ENCODE measurements at places on chromosomes 13 and 19.
A peak's percentile ranks its signal among the peaks of the same experiment; 100 is the strongest.

- DNase-seq = no peak
These were observed 488.0 kb upstream of the ATXN8OS start for GRCh38 chr13:69619651-69620050.

GRCh38 chr13:96900986-96901385 lies 93.3 kb downstream of the OXGR1 start:
- no peak for DNase-seq

DNA sequence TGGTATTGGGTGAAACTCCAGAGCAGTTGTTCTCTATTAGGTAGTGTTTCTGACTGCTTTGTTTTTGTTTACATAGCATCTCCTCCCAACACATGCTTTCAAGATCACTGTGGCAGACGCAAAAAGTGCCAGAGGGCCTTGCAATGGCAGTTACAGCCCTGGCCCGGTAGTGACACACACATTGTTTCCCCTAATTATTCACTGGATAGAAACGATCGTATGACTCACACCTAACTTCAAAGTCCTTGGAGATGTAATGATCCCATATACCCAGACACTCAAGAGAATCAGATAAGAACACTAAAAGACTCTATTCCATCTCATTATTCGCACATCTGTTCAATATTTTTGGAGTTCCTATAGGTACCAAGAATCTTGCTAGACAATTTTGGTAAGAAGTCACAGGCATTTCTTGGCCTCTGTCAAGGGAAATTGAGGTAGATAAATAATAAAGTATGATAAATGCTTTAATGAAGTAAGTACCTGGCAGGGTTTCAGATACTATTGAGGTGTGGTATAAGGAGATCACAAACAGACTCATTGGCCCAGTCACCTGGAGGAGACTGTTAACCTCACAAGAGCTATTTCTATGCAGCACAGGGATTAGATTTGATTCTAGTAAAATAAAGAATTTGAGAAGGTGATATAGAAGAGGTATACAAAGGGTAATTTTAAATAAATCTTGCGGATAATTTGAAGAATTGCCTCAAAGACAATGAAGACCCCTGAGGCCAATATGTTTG lies 485.3 kb downstream of the SLITRK6 start:
- no peak for DNase-seq

DNA sequence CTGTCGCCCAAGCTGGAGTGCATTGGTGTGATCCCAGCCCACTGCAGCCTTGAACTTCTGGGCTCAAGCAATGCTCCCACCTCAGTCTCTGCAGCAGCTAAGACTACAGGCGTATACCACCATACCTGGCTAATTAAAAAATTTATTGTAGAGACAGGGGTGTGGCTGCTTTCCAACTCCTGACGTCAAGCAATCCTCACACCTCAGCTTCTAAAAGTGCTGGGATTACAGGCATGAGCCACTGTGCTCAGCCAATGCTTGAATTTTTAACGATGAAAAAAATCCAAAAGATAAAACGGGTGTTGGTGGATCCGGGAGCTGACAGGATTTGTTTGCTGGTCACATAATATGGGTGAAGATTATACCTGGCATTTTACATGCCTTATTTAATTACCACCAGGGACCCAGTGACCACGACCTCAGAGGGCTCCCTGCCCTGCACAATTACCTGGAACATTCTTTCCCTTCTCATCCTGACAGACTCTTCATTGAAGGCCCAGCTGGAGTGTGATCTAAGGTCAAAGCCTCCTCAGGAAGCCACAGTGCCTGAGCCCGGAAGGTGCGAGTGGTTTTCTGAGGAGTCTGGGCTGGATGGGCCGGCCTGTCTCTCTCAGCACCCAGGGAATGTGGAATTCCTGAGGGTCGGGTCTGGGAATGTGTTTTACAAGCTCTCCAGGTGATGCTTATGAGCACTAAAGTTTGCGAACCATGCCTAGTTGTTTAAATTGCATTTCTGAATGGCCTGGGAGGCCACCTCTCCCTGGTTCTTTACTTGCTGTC lies 193.3 kb downstream of the USP12 start:
- DNase-seq = no peak

DNA sequence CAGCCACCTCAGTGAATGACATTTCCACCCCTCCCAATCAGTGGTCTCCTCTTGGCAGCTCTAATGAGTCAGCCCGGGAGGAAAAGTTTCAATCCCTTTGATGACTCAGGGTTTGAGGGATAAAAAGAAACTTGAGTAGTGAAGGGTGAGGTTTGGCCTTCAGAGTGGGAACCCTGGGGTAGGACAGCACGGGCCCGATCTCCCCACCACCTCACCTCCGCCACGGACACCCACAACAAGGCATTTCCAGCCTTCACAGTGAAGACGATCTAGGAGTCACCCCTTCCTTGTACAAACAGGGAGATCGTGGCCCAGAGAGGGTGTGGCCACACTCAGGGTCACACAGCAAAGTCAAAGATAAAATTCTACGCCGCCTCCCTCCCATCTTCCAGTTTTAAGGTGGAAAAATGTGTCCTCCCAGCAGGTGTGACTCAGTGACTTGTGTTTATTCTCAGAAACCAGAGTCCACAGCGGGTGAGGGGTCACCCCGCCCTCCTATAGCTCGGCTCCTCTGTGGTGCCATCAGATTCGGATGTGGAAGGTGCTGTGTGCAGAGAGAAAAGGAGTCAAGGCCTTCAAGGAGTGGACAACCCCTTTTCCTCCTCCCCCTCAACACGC lies 12.3 kb downstream of the CIB3 start:
- no peak for DNase-seq

DNA sequence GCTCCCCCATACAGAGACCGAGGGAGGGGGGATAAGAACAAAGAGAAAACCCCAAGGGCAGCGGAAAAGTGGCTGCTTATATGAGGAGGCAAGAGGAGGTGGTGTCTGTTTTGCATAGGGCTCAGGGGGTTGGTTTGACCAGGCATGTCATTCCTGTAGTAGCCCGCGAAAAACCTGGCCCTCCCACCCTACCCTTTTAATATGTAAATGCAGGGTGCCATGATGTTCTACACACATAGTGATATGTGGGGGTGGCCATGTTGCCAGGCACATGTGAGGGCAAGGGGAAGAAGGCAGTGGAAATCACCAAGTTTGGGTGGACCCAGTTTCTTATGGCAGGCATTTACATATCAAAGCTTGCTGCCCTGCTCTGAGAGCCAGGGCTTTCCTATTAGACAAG lies 203.5 kb upstream of the UBL3 start:
- DNase-seq = no peak

DNA sequence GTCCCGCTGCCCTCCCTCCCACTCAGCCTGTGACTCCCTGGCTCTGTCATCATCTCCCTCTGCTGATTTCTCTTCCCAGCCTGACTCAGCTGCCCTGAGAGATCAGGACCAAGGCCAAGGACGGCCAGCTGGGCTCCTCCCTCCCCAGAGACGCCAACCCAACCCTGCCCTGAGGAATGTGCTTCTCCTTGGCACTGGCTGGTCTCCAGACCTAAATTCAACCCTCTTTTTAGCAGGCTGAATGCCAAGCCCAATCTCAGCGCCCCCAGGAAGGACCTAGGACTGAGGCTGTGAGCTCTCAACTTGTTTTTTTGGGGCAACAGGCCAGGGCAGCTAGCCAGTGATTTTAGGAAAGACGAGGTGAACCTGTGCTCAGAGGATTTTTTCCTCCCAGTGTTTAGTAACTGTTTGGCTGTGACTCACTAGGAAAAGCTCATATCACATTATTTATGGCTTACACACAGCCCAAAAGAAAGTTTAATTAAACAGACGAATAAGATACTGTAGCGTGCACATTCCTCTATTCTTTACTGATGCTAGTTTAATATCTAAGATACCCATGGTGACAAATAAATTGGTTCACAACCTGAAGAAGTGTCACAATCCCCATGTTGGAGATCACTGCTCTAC lies 7.4 kb upstream of the IGFL1 start:
- DNase-seq = no peak

DNA sequence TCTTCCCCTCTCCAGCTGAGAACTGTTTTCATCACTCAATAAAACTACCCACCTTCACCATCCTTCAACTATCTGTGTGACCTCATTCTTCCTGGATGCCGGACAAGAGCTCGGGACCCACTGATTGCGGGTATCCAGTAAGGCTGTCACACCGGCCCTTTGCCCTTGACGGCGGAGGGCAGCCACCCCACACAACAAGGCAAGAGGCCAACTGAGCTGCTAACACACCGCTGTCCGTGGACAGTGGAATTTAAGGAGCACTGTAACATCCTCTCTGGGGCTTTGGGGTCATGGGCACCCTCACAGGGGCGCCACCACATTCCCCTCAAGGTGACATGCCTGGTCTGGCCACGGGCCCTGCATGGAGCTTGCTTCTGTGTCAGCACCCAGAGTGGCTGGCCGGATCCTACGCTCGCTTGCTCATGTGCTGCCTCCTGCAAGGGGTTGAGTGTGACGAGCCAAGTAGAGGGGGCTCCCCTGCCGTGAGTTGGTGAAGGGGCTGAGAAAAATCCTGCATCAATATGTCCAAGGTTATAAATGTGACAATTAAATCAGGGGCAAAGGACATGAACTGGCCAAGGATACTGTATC lies 31.4 kb downstream of the LHFPL6 start:
- DNase-seq = no peak

- no peak for DNase-seq
These were observed 84.4 kb downstream of the DNAJC15 start for GRCh38 chr13:43107780-43108179.

- DNase-seq = no peak
These were observed 44.5 kb downstream of the VWA8 start for GRCh38 chr13:41916173-41916954.

DNA sequence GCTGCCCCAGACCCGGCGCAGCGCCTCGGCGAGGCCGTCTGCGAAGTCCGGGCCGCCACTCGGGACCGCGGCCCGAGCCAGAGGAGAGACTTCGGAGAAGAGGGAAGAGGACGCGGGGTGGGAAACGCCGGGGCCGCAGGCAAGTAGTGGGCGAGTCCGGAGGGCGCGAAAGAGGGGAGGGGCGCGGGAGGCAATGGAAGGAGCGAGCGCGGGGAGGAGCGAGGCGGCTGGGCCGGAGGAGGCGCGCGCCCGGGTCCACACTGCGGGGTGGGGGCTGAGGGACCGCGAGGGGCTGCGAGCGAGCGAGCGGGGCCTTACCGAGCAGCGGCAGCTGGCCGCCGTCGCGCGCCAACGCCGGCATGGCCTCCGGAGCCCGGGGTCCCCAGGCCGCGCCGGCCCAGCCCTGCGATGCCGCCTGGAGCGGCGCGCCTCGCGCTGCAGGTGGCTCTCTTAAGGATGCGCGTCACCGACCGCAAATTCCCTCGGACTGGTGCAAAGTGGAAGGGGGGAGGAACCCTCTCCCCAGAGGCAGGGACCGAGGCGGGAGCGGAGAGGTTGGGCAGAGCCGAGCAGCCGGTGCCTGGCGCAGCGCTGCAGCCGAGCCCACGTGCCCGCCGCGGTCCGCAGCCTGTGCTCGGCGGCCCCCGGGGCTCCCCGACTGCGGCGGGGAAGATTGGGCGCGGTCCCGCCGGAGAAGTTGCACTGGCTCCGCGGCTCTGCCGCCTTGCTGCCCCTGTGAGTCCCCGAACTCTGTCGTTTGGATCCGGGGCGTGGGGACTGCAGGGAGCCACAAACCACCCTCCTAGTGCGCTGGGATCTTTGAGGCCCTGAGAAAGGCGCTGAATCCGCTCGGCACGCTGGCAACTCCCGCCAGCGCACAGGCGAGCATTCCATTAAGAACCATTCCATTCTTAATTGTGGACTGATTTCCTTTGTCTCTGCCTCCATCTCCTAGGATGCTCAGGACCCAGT lies at the start of gene FLT3:
Gene FLT3, minus strand, starts transcription at position 427 of the 972 bp plus-strand sequence. Its CDS starts 66 bp downstream, at position 361.
- DNase-seq = peak; percentile 48

DNA sequence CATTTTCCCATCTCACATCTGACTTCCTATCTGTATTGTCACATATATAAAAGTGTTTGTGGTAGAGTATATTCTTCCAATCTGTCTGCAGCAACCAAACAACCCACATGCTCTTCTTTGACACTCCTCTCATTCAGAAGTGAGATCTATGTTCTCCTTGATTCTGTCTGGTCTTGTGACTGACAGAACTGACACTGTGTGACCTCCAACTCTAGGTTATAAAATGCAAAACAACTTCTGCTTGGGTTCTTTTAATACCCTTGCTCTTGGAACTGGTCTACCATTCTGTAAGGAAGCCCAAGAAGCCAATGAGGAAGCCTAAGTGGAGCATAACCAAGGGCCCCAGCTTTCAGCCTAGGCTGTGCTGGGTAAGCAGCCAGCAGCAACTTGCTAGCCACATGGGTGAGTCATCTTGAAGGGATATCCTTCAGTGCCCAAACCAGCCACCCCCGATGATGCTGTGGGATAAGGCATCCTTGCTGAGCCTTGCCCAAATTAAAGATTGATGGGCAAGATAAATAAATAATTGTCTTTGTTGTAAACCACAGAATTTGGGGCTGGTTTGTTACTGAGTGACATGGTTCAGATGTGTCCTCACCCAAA lies 18.4 kb upstream of the ITM2B start:
- no peak for DNase-seq

DNA sequence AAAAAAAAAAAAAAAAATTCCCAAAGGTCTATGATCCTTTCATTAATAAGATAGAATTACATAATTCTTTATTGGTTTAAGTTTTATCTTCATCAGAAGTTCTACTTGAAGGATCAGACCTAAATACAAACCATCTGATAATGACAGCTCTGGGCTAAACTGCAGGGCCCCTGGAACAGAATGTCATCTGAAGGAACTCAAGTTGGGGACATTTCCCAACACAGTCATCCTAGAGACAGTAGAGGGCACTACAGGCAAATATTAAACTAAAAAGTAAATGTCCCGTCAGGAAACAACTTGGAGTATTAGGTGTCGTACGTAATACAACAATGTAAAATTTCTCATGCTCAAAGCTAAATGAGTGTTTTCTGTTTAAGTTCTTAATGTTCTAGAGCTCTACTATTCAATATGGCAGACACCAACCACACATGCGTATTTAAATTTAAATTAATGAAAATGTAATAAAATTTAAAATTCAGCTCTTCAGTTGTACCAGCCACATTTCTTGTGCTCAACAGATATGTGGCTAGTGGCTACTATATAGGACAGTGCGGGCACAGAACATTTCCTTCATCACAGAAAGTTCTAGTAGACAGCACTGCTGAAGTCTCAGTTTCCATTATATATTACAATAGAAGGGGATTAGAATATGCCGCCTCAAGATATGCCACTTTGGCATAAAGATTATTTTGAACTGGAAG lies 21.8 kb upstream of the NAXD start:
- no peak for DNase-seq

- no peak for DNase-seq
These were observed 6.2 kb downstream of the RPL28 start for GRCh38 chr19:55391702-55392615.

DNA sequence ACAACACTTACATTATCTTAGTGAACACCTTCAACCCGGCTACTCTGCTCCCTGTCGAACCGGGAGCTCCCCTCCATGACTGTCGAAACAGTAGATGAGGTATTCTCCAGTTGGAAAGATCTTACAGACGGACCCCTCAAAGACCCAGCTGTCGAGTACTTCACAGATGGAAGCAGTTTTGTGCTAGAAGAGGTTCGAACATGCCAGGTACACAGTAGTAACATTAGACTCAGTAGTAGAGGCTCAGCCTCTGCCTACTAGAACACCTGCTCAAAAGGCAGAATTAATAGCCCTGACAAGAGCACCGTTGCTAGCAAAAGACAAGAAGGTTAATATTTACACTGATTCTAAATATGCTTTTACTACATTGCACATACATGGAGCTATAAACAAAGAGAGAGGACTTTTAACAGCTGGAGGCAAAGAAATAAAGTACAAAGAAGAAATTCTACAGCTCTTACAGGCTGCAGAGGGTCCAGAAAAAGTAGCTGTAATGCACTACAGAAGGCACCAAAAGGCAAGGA lies 13.6 kb upstream of the SLC15A1 start:
- DNase-seq = no peak
